ENCODE measurements at places on chromosomes 16 and 17.

GRCh38 chr17:4535667-4536258 lies 19.4 kb downstream of the MYBBP1A start:
- DNase-seq = no peak

GRCh38 chr16:12749076-12749475 lies 54.6 kb downstream of the CPPED1 start:
- DNase-seq = no peak

DNA sequence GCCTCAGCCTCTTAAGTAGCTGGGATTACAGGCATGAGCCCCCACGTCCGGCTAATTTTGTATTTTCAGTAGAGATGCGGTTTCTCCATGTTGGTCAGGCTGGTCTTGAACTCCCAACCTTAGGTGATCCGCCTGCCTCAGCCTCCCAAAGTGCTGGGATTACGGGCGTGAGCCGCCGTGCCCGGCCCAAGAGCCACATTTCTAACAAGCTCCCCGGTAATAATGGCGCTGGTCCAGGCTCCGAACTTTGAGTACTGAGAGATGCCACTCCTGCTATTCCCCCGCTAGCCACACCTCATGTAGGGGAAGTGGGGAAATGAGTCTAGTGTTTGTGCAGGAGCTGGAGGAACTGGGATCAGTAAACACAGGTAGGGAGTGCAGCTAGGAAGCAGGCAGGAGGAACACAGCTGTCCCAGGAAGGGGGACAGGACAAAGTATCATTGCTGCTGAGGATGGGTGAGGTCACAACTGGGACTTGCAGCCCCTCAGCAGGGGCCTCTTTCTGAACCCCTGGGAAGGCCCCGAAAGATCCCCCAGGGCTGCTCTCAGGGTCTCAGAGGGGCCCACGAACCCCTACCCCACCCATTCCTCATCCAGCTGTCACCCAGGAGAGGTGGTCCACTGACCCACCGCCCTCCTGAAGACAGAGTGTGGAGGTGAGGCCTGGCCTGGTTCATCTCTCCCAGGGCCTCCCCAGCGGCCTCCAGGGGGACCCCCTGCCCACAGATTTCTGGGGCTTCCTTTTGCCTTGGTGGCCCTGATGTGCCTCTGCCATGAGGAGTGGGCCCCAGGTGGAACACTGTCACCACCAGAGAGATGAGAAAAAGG lies 3.7 kb upstream of the KREMEN2 start:
- no peak for DNase-seq

GRCh38 chr16:17327664-17328335 lies 143.0 kb downstream of the XYLT1 start:
- DNase-seq = no peak

Measured in posterior cingulate gyrus (tissue), 11 donors.